M059J (cell line): ENCODE measurements at places on chromosomes 16 and 17.

- DNase-seq = no peak
Observed at GRCh38 chr16:31430380-31431052, 2.4 kb upstream of the COX6A2 start.

GRCh38 chr17:29469276-29469675 is 79.1 kb downstream of the TAOK1 start:
- DNase-seq = no peak

DNA sequence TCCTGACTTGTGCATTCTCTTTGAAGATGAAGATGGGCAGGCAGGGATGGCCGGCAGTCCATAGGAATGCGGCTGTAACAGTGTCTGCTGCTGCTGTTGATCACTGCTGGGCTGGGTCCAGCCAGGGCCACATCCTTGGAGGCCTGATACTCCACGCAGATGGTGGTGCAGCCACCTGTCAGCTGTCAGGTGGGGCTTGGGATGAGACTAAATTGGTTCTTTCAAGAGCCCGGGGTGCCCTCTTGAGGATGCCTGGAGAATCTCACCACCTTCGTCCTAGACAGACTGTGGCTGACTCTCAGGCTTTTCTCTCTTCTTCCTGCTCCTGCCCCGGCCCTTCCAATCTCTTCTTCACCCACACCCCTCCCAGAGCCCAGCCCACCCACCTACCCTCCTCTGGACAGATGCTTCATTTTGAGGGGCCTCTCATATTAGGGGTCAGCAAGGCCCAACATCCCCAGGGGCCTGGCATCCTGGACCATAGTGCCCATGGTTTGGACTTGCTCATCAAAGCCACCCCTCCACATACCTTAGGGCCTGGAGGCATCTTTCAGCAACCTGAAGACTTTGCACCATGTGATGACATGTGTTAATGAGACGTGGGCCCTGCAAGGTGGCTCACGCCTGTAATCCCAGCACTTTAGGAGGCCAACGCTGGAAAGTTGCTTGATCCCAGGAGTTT is 19.1 kb downstream of the OSBPL7 start:
- DNase-seq = peak; percentile 57

GRCh38 chr17:39716073-39716818 is 14.1 kb downstream of the MIEN1 start:
- no peak for DNase-seq

- no peak for DNase-seq
Observed at GRCh38 chr17:64110379-64111152, 19.4 kb downstream of the ERN1 start.
